ENCODE measurements at places on chromosomes 6 and 20. TPM values are rescaled to one million over a fixed set of nuclear protein-coding genes. Genes with fewer than 3 reads are reported as not detected.

EYS gene
- under 0.01 TPM for total RNA-seq

DSP gene
- under 0.01 TPM for total RNA-seq

CLVS2 gene
- total RNA-seq: under 0.01 TPM

PDE7B gene
- total RNA-seq: 2.4 TPM

TAB2 gene
- total RNA-seq: 50.4 TPM

Measured in hematopoietic multipotent progenitor cell (in vitro differentiated cells).